ENCODE measurements at places on chromosomes 16 and 17.
A peak's percentile ranks its signal among the peaks of the same experiment; 100 is the strongest.

DNA sequence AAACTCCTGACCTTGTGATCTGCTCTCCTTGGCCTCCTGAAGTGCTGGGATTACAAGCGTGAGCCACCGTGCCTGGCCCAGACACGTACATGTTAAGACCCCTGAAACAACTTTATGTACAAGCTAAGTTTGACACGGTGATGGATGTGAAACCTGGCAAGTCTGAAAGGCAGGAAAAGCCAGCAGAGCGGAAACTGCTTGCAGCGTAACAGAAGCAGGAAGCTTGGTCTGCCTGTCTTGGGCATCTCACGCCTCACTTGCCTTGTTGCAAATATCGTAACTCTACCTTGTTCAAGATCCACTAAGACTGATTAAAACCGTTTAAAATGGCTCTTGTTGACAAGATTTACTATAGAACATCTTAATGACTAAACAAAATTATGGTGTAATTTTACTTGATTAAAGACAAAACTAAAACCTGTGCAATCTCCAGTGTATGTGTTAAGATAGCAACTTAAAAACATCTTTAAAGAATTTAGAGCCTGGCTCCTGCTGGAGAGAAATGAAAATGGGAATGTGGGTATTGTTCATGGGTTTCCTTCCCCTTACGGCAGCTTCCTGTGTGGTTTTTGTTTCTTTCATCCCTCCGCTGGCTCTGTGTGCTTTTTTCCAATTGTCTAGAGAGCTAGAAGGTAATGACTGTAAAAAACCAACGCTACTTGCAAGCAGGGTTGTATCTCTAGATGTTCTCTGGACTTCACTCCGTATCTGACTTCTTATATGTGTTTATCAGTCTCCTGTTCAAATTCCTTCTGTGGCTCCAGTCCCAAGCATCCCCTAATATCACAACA is 477.6 kb downstream of the XYLT1 start:
- no peak for DNase-seq

DNA sequence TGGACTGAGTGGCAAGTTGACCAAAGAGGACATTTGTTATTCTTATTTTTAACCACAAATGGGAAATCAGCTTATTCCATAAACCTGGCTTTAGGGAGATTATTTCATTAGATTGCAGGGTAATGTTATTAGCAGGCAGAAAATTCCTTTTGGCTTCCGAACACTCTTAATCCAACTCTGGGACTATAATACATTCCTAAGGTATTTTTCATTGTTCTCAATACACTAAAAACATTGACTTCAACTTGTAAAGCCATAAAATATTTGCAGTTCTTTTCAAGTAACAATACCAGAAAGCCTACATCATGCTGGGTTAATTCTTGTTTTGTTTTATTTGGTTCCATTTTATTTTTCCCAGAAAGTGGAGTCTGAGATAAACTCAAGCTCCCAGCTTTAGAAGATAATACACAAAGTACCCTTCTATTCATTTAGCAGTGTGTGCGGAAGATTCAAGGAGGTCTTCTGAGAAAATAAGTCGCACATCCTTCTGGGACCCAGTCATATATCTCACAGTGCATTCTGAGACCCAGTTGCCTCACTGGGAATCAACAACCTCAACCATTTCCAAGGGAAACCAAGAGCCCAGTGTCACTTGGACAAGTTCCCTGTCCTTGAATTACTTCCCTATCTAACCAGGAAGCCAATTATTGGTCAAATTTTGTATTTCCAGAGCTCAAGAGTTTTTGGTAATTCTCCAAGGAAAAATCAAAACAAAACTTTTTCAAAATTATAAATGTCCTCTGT is 389.6 kb upstream of the DYNLRB2 start:
- no peak for DNase-seq

- DNase-seq = peak; percentile 26
Measured at GRCh38 chr16:1057252-1057932, 15.2 kb upstream of the SSTR5 start.

GRCh38 chr17:47952171-47953021 is 5.3 kb downstream of the PRR15L start:
- DNase-seq = no peak

DNA sequence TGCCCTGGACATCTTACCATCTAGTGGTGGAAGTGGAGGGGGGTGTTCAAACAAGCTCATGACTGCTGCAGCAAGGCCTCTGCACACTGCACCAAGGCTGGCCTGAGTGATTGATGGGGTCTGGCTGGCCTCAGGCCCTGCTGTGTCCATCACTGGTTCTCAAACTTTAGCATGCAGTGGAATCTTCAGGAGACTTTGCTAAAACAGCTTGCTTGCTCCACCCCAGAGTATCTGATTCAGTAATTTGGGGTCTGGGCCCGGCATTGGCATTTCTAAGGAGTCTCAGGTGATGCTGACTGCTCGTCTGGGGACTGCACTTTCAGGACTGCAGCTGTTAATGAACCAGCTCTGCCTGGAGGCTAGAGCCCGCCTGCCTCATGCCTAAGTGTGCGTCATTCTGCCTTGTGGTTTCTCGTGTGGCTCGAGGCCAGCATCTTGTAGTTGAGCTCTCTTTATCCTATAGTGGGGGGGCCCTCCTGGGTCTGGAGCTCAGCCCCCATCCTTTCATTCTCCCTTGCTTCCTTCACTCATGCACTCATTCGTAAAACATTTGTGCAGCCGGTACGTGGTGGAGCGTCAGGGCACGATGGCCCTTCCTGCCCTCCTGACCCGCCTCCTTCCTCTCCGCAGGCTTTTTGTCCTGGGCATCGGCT is 4.1 kb downstream of the MGAT5B start:
- no peak for DNase-seq

- DNase-seq = no peak
Measured at GRCh38 chr16:4762205-4762604, 4.8 kb downstream of the ZNF500 start.

- DNase-seq = no peak
Measured at GRCh38 chr16:31714903-31715504, 158.6 kb upstream of the ZNF267 start.

GRCh38 chr17:81176666-81177065 is 10.6 kb upstream of the AATK start:
- no peak for DNase-seq

DNA sequence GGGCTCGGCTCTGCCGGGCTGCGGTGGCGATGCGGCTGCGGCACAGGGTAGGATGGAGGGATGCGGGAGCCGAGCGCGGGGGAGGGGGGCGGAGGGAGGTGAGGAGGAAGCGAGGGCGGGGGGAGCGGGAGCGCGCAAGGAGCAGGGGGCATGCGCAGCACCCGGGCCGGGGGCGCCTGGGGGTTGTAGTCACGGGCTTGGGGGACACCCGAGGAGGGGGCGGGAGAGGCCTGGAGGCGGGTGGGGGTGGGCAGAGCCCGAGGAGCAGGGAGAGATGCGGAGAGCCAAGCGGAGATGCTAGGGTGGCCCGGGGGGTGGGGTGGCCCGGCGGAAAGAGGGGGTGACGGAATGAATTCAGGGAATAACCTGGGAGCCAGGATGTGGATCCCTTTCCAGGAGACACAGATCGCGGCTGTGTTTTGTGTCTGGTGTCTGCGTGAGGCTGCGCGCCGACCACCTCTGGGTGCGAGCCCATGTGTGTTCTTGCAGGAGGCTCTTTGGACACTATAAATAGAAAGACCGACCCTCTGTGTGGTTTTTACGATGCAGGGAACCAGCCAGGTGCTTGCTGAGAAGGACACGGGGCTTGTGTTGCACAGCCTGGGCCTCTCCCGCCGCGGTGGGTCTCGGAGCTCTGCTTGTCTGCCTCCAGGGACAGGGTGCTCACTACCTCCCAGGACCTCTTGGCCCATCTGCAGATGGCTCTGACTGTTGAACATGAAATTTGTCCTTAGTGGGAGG is at the start of gene STX1B:
STX1B (minus strand) TSS at position 54 of the 741 bp plus-strand sequence. CDS start 242 bp downstream, outside the sequence.
- peak; percentile 14 for DNase-seq

DNA sequence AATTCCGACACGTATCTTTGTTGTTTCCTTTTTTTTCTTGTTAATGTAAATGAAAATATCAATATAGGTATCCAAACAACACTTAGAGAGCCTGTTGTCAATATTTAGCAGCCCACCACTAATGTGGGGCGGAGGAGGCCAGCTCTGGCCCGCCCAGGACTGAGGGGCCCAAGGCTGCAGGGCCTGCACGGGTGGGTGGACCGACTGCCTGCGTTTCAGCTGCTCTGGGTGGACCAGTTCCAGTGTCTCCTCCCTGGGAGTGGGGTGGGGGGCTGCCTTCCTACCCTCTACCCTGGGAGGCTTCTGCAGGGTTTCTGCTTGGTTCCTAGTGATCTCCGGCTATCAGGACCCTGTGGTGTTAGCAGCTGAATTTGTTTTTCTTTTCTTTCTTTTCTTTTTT is 15.9 kb upstream of the ADGRG1 start:
- DNase-seq = no peak

DNA sequence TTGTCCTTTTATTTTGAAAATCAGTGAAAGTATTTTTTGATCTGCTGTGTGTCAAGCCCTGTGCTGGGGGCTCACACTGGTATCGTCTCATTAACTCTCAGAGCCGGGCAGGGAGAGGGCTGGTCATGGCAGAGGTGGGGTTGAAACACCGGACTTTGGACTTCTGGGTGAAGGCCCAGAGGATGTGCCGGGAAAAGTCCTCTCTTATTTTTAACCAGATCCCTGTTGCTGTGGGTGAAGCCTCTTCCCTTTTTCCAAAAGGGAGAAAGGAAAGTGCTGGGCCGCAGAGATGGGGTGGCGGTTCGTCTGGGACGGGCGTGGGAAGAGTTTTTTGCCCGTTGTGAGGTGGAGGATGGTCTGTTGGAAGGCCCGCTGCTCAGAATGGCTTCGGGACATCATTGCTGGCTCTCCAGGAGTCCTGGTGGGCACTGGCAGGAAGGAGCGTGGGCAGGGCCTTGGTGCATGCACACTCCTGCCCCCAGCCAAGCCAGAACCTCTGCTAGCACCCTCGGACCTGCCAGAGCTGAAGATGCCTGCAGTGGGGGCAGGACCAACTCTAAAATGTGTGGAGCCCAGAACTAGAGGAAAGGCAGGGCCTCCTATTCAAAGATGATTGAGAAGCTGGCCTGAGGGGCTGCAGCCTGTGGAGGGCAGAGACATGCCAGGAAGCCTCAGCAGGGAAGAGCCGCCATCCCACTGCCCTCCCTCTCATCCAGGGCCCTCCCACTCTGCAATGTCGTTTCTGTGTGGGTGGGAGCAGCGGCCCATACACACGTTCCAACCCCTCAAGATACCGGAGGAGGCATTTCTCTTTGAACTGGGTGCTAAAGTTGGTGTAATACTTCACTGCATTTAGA is 213.2 kb downstream of the CCDC182 start:
- no peak for DNase-seq

DNA sequence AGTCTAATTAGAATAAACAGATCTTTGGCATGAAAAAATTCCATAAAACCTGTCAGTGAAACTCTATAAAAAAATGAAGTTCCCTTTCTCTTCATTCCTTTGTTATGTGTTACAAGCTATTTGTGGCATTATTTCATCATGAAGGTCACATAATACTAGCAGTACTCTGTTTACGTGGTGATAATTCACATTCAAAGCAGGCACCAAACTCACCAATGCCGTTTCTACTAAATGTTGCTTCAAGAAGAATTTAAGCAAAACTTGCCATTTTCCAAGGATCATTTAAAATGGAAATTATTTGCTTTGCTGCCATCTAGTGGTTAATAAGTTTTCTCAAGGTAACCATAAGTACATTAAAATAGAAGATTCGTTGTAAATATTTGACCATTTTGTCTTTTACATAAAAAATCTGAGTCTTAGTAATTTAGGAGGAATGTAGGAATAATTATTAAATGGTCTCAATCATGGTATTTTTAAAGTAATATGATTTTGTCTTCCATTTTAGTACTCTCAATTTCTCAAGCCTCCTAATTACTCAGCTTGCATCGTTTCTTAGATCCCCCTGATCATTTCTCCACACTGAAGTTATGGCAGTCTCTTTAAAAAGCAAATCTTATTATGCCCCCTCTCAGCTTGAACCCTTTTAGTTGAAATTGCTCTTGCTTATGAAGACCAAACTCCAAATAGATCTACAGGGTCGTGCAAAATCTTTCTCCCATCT is 80.8 kb downstream of the OMG start:
- no peak for DNase-seq

DNA sequence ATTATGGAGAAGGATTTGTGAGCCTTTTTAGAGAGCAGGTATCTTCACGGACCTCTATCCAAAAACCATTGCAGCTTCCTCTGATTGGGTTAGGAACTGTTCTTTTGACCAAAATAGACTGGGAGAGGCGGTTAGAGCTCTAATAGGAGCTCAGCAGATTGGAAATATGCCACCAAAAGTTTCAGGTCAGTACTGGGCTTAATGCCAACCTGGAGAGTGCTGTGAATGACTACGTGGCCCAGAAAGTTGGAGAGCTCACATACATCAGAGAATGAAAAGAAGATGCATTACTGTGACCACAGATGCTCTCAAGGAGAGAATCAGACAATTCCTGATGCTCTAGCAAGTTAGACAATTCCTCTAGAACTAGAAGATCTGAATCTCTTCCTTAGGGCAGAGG is 86.5 kb downstream of the ABCA8 start:
- no peak for DNase-seq

- no peak for DNase-seq
Measured at GRCh38 chr17:81184555-81184954, 18.5 kb upstream of the AATK start.

- no peak for DNase-seq
Measured at GRCh38 chr17:77925831-77926543, 32.5 kb upstream of the TNRC6C start.

DNA sequence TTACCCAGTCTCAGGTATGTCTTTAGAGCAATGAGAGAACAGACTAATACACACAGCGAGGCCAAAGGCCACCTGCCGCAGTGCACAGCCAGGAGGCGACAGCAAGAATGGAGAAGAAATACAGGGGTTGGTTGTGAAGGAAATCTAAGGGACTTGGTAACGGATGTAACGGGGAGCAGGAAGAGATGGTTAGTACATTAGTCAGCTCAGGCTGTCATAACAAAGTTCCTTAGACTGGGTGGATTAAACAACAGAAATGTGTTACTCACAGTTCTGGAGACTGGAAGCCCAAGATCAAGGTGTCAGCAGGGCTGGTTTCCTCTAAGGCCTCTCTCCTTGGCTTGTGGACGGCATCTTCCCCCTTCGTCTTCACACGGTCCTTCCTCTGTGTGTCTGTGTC is 47.1 kb downstream of the TVP23C start:
- no peak for DNase-seq

DNA sequence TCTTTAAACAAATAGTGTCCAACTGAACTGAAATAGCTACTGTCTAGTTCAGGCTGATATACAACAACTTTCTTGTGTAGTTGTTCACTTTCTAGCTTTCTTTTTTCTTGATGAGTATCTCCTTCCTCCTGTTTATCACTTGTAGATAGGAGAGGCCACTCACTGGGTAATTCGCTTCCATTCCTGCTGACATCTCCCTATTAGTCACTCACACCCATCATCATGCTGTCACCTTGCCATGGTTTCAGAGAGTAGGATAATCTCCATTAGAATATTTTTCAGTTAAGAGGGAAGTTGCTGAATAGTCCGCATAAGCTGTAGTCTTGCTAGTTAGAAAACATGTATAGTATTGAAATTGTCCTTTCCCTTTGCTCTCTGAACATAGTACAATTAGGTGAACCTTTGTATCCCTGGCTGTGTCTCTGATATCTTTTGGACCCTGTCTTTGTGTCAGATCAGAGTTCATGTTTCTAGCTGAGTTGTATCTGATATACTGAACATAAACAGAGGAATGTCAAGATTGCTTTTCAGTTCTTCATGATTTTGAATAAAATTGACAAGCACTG is 64.4 kb upstream of the RASL10B start:
- DNase-seq = no peak
